Islet precursor cell (in vitro differentiated cells): ENCODE measurements at places on chromosomes 4 and X.

- no peak for DNase-seq
These were observed 21.2 kb downstream of the AADAT start for GRCh38 chr4:170068438-170069128.

DNA sequence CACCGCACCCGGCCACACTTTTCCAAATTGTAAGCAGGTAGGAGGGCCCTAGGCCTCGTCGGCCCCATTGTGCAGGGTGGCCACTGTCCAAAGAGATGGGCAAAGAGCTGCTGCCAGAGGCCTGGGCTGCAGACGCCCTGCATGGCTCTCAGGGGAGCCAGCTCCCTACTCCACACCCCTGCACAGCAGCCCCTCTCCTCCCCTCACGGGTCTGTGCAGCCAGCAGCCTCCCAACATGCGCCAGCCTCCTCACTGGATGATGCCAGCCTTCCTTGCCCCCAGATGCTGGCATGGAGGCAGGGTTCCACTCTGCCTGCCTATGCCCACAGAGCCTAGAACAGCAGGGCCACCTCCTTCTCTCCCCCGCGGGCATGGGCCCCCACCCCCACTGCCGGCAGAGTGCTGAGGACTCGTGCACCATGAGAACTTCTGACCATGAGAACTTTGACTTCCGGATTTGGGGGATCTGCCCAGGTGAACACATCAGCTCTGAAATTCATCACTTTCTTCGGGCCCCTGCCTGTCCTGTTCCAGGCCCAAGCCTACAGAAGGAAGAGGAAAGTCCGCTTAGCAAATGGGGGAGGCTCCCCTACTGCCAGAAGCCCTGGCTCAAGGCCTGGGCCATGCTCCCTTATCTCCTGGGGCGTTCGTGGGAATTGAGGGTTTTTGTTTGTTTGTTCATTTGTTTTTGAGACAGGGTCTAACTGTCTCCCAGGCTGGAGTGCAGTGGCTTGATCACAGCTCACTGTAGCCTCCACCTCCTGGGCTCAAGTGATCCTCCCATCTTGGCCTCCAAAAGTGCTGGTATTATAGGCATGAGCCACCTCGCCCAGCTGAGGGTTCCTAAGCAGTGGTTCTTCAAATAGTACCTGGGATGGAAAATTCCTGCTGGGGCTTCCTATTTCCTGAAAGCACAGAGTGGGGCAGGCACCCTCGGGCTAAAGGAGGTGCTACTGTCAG lies 8.0 kb downstream of the IRAK1 start:
- no peak for DNase-seq

GRCh38 chr4:35125995-35126712 lies 1118.2 kb downstream of the ARAP2 start:
- no peak for DNase-seq

DNA sequence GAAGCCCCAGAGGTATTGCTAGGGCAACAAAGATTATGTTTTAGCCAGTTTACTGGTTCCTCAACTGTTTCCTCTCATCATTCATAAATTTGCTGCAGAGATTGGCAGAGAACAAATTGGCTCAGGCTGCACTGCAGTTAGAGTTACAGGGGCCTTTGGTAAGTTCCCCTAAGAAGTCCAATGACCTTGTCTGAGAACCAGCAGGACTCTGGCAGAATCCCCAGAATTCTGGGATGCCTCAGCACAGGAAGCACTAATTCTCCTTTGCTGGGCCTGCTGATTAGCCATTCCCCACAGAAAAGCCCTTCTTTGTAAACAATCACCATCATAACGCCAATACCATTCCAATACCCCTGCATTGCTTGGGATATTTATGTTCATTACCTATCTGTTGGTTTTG lies 151.3 kb downstream of the USP46 start:
- DNase-seq: no peak

GRCh38 chr4:24273136-24273535 lies 311.2 kb downstream of the DHX15 start:
- DNase-seq: no peak

- DNase-seq: no peak
These were observed 65.9 kb upstream of the MAOA start for GRCh38 chrX:43590150-43590549.

- no peak for DNase-seq
These were observed 44.2 kb upstream of the ADAM29 start for GRCh38 chr4:174873931-174874330.

DNA sequence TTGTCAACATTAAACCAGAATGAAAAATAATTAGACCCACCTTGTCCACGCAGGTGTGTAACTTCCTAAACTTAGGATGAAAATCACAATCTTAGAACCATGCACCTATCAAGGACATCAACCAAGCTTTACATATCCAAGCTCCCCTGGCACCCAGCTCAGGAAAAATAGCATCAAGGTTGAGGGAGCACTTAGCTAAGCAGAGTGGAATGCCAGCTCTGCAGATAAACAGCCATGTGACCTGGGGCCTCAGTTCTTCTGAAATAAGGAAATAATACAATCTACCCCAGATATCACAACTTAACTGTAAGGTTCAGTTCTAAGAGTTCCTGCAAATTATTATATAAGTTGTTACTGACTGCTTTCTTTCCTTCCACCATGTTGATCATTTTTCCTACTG lies 64.7 kb downstream of the DHX15 start:
- DNase-seq: no peak

GRCh38 chr4:16573739-16574138 lies 324.7 kb downstream of the LDB2 start:
- no peak for DNase-seq

GRCh38 chrX:133497356-133497755 lies 82.1 kb upstream of the GPC4 start:
- no peak for DNase-seq

- DNase-seq: no peak
These were observed 41.6 kb downstream of the KANTR start for GRCh38 chrX:53135581-53135980.

DNA sequence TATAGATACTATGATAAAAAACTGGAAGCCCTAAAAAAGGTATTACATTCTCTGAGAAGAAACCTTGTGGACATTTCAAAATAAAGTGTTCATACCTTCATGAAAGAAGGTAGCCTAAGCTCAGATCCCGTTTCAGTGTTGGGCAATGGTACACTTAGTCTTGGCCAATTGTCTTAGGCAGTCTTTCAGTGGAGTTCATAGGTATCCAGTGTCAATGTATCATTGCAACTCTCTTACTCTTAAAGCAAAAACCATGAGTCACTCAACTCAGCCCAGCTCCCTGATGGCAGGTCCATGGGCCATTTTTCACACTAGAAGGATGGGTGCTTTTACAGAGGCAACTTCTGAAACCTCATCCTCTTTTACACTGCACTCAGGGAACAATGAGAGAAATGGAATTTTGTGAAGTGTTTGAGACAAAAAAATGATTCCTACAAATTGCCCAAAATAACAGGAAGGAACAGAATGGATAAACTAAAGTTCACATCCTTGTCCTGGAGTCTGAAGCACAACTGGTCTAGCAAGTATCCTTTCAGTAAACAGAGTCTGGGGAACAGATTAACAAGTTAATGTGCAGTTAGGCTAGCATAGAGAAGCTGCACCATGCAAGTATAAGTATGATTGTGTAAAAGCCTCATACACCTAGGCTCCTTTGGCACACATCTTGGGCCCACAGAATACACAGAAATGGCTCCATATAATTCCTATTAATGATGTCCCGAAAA lies 7.0 kb upstream of the ZNF827 start:
- DNase-seq: no peak

GRCh38 chr4:46016306-46016705 lies 107.5 kb downstream of the GABRG1 start:
- DNase-seq: no peak

GRCh38 chr4:38073596-38074234 lies 113.5 kb downstream of the PTTG2 start:
- DNase-seq: no peak

GRCh38 chr4:32858361-32858760 lies 2138.2 kb downstream of the PCDH7 start:
- no peak for DNase-seq

DNA sequence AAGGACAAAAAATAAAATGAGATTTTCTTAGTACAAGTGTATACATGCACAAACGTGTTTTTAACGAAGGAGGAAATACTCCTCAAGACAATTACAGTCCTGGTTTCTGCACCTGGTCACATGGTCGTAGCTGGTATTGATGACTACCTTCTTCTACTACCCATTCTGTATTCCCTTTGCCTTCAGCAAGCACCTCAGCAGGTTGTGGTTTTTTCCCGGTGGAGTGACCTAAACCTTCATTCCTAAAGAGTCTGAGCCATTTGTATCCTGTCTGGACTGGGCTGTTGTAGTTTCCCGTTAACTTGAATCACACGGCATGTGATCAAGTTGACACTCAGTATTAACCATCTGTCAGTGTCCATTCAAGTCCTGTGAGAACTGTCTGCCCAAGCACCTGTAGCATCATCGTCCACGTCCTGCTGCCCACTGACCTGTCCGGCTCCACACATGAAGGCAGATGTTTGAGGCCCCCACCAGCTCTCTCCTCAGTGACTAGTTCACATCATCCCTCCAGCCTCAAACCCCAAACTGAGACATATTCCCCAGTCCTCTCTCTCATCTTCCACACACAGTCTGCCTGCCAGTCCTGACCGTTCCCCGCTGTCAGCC lies 31.1 kb upstream of the TBC1D14 start:
- DNase-seq: no peak

- DNase-seq: no peak
These were observed 69.2 kb downstream of the STK32B start for GRCh38 chr4:5120468-5120867.

- no peak for DNase-seq
These were observed 469.0 kb downstream of the IDS start for GRCh38 chrX:149036086-149036485.

DNA sequence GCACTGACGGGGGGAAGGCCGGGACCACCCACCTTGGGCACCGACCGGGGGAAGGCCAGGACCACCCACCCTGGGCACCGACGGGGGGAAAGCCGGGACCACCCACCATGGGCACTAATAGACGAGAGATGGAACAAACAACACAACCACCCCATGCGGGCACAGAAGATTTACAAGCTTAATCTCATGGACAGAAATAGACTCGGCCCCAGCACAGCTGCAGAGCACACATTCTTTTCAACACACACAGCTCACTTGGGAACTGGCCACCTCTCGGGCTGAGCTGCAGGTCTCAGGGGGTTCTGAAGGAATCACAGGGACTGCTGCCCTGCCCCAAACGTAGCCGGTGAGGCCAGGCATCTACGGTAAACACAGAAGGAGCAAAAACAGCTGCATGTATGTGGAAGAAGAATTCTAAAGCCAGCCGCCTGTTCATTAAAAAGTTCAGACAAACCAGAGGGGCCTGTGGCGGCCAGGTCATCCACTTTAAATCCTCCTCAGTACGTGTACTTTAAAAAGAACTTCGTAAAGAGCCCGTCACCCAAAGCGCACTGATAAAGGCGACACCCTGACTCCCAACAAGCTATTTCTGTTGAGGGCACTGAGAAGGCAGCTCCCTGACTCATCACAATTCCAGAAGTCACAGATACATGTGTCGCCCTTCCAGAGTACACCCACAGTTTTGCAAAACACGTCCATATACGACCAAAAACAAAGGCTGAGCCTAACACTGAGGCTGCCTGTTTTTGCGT lies 17.7 kb downstream of the PPP2R3B start:
- DNase-seq: no peak

DNA sequence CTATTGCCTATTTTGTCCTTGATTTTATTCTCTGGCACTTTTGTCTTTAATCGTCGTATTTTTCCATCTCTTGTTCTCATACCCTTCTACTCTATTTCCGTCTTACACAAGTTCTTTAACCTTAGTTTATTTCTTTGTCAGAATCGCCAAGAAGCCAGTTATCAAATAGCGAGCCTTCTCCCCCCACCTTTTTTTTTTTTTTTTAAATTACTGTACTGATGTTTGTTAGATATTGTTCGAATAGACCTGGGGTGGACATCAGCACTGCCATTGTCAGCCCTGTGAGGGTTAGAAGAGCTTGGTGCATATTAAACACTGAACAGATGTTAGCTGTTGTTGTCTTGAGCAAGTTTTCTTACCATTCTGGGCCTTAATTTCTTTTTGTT lies 1.2 kb downstream of the SPCS3 start:
- no peak for DNase-seq

- DNase-seq: peak; percentile 82
These were observed 177.9 kb downstream of the AFAP1 start for GRCh38 chr4:7761720-7762119.

DNA sequence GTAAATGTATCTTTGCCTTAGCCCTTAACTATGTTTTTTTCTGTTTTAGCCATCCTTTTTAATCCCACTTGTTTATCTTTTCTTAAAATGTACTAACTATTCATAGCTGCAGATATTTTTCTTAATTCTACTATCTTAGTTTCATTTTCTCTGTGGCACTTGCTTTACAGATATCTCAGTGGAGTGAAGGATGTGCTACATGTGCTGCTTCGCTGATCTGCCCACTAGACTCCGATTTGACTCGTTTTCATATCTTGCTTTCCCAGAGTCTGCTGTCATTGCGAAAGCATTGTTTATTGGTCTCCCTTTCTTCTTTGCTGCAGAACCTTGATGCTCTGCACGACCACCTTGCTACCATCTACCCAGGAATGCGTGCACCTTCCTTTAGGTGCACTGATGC lies 30.6 kb downstream of the GUCY1B1 start:
- DNase-seq: no peak
